Stimulated activated CD4-positive, alpha-beta T cell treated with anti-CD3 and anti-CD28 coated beads, Interleukin-2, amount 100 ng/mL, for 24 hours (primary cell): ENCODE measurements at places on chromosomes 5 and 9.

- DNase-seq = no peak
Measured at GRCh38 chr5:61030163-61030482, 85.1 kb downstream of the NDUFAF2 start.

DNA sequence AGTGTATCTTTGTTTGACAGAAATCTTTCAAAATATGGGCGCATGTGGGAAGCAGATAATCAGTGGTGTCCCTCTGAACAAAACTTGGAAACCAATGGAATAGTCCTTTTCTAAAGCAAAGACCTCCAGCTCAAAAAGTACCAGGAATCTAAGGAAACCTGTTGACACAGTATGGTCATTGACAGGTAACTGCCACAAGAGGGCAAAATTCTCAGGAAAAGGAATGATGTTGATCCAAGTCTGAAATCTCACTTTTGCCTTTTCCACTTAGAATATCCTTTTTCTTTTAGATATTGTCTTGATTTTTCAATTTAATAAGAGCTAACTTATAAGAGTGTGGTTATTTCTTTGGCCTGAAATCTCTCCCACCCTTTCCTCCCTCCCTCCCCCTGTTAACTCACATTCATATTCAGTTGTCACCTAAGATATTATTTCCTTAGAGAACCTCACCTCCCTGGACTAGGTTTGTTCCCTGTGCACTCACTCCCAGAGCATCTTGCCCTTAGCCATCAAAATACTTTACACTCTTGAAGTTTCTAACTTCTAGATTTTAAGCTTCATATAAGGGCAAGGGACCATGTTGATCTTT is 59.0 kb upstream of the BARX1 start:
- DNase-seq = no peak

- DNase-seq = no peak
Measured at GRCh38 chr5:116773926-116774325, 199.3 kb upstream of the SEMA6A start.

DNA sequence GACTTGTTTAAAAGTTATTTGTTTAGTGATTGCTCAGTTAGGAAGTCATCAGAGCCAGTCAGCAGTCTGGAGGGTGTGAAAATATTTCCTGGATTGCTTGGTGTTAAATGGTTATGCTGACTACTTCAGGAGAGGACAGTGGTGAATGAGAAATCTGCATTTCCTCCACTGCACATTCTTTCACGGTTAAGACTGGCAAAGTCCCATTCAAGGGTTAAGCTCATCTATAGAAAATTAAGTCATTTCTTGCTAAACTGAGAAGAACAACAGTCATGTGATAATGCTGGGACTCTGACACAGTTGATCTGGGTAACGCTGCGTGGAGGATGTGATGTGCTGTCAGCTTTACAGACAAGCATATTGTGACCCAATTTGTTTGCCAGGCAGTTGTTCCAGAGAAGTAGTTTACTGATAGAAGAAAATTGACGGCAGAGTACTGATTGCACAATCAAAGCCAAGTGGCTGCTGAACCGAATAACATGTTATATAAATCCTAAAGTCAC is 80.4 kb downstream of the GRAMD2B start:
- no peak for DNase-seq

GRCh38 chr9:92654481-92655301 is 15.2 kb downstream of the IPPK start:
- DNase-seq = no peak

- DNase-seq = no peak
Measured at GRCh38 chr9:95836072-95836471, 39.4 kb upstream of the ERCC6L2 start.

DNA sequence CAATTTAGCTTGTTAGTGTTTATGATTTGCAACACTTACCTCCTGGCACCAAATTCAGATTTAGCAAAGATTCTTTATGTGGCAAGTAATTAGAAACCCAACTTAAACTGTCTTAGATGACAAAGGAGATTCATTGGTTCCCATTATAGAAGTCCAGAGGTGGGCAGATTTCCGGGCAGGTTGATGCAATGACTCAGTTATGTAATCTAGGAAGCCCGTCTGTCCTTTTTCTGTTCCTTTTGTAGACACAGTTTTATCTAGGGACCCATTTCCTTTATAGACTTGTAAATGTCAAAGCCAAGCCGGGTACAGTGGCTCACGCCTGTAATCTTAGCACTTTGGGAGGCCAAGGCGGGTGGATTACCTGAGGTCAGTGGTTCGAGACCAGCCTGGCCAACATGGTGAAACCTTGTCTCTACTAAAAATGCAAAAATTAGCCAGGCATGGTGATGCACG is 20.3 kb upstream of the ANKRD33B start:
- DNase-seq = no peak

DNA sequence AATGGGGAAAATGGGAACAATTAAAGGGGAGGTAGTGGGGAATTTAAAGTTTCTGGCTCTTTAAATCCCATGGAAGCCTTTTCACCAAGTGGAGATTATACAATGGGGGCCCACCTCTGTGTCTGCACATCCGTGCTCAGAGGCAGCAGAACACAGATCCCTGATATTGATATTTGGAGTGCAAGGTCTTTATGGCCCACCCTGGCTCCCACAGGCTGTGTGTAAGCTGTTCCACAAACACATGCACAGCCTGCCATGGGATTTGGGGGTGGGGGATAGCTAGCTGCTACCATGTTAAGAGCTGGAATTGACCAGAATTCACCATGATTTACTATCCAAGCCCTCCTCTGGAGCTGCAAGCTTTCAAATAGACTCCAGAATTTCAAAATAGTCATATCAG is 55.9 kb downstream of the RASGEF1C start:
- no peak for DNase-seq
